Stimulated activated CD4-positive, alpha-beta T cell treated with anti-CD3 and anti-CD28 coated beads, Interleukin-15, amount 100 ng/mL, for 24 hours (primary cell): ENCODE measurements at places on chromosomes 5 and 9.

- peak; percentile 34 for DNase-seq
Measured at GRCh38 chr9:132350861-132351315, 3.9 kb downstream of the SETX start.

- DNase-seq = no peak
Measured at GRCh38 chr5:118440496-118440895, 547.9 kb downstream of the DTWD2 start.

GRCh38 chr5:77635067-77635916 is 3.2 kb downstream of the OTP start:
- no peak for DNase-seq

DNA sequence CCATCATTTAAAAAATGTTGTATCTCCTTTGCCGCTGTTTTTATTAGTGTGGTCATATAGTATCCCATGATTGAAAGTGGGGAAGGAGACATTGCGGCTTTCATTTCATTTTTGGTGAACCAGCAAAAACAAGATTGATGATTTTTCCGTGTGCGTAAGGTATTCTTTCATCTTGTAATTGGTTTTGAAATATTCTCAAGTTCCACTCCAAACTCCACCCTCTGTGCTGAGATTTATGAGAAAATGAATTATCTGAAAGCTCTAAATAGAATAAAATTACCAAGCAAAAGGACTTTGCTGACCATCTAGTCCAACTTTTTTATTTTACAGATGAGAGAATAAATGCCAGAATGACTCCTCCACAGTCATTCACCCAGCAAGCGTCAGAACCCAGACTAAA is 103.1 kb upstream of the MPDZ start:
- DNase-seq = no peak

- DNase-seq = peak; percentile 64
Measured at GRCh38 chr9:127612939-127613582, 984 bp downstream of the STXBP1 start.

- DNase-seq = no peak
Measured at GRCh38 chr5:160452795-160453194, 31.1 kb downstream of the PTTG1 start.
